ENCODE measurements at places on chromosomes 7 and 10.

DNA sequence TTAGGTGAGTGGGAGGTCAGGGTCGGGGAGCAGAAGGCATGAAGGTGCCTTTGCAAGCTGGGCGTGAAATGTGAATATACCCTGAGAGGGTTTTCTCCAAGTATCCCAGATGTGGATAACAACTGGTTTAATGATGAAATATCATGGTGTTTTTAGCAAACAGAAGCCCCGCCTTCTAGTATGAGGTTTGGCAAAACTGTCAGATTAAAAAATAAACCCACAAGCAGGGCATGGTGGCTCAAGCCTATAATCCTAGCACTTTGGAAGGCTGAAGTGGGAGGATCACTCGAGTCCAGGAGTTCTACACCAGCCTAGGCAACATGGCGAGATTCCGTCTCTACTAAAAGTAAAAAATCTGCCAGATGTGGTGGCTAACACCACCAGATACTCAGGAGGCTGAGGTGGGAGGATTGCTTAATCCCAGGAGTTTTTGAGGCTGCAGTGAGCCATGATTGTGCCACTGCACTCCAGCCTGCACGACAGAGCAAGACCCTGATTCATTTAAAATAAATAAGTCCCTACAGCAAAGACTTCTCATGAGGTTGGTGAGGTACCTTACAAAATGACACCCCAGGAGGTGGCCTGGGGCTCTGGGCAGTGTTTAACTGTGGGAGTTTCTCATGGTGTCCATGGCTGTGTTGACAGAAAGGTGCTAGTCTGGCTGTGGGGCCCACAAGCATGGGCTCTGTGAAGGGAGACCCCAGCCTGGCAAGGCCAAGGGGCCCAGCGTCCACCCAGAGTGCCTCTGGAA, 6.7 kb upstream of the PWWP2B start:
- no peak for DNase-seq

DNA sequence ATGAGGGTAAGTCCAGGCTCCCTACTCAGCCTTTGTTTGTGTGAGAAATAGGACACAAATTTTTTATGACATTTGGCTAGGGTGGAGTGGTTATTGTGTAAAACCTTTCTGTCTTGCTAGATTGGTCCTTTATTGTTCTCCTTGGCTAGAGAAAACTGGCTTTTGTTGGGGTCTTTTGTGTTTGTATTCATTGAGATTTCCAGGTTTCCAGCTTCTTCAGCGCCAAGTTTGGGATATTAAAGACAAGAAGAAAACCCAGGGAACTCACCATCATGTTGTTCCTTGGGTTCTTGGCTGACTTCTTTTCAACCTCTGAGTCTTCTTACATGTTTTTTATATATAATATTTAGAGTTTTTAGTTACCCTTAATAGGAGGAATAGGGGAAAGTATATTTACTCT, 310.0 kb downstream of the HPSE2 start:
- no peak for DNase-seq

- DNase-seq = no peak
These were observed at the start of gene FFAR4 for GRCh38 chr10:93566435-93567276. Gene FFAR4, plus strand, starts transcription at chr10:93566665. Its CDS starts 56 bp downstream, at chr10:93566721.

DNA sequence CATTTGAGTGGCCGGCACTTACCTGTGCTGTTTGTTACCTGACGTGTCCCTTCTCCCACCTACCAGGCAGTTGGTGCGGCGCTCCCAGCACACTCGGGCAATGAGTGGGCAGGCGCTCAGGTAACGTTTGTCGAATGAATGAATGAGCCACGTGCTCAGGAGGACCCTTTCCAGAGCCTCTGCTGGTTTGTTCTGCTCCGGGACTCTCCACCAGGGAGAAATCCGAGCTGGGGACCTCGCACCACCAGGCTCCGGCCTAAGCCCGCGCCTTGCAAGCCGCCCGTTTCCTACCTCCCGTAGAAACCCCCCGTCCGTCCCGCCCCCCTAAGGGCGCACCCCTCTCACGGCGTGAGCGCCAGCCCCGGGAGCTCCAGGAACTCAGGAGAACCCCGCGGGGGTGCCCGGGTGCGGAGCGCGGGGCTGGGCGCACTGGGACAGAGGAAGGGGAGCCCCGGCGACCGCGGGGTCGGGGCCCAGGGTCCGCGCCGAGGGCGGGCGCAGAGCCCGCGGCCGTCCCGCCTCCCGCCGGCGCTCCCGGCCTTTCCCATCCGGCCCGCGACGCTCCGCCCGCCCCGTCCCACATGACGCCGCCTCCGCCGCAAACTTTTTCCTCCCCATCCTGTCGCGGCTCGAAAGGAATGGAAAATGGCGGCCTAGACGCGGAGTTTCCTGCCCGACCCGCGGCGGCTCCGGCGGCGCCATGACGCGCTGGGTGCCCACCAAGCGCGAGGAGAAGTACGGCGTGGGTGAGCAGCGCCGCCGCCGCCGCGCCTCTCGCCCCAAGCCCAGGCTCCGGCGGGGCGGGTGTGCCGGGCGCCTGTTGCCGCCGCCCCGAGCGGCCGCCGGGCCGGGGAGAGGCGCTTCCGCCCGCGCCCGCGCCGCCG, at the start of gene DOCK1:
TSS of gene DOCK1 (plus strand) at position 611 of the 884 bp plus-strand sequence. CDS start at position 701, 90 bp downstream.
- no peak for DNase-seq

- DNase-seq = no peak
These were observed 292.7 kb downstream of the CAMK1D start for GRCh38 chr10:12642036-12642435.

GRCh38 chr10:63465293-63466143, at the start of gene JMJD1C:
Gene JMJD1C, minus strand, starts transcription at chr10:63465977. Its CDS starts 315 bp downstream, at chr10:63465662.
- peak; percentile 47 for DNase-seq

DNA sequence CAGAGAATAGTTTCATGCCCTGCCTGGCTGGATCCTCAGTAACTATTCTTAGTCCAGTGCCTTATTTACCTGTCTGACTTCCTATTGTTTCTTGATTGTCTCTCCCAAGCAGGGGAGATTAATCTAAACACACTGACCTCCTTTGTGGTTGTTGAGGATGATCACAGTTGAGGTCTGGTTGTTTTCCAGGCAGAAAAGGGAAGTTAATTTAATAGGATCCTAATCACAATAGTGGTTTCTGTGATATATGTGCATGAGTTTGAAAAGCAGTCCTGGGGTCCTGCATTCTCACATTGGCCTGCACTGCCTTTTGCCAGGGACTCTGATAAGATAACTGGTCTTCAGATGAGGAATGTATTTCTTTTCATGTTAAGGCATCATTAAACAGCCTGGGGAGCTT, 130.1 kb downstream of the SND1 start:
- no peak for DNase-seq

DNA sequence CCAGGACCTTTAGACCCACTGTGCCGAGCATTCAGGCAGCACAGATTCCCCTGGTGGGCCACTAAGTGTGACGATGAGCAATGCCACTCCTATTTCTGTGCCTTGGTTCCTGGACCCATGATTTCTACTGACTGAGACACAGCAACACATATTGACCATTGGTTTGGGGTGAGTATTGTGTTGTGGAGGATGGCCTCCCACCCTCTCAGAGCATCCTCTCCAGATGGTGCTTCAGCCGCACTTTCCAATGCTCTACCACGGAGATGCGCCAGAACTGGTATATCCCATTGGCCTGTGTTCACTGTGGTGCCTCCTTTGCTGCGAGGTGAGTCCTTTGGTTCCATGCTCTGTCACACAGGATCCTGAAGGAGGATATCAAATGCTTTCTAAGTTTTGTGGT, 10.1 kb upstream of the GDF10 start:
- DNase-seq = no peak

- no peak for DNase-seq
These were observed 57.6 kb downstream of the USP6NL start for GRCh38 chr10:11553773-11554381.

GRCh38 chr7:7321681-7322080, 139.3 kb downstream of the C1GALT1 start:
- no peak for DNase-seq

DNA sequence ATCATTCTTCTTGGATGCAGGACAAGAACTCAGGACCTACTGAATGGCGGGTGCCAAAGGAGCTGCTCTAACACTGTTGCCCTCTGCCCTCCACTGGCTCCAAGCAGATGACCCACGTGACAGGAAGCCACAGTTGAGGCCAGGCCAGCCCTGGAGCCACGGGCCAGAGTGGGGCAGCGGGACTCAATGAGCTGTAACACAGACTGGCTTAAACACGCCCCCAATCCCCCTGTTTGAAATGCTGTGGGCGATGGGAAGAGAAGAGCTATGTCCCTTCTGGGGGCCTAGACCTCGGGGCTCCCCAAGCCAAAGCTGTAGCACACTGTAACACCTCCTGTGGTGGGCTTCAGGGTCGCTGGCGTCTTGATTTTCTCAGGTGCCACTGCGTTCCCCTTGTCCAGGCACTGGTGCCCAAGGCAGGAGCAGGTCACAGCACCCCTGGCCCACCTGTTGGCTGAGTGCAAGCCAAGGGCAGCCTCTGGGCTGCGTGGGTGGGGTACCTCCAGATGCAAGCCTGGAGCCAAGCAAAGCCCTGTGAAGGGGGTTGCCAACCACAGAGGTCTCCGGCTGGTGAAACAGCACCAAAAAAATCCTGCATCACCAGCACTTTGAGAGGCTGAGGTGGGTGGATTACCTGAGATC, 18.6 kb upstream of the ZMIZ2 start:
- no peak for DNase-seq

DNA sequence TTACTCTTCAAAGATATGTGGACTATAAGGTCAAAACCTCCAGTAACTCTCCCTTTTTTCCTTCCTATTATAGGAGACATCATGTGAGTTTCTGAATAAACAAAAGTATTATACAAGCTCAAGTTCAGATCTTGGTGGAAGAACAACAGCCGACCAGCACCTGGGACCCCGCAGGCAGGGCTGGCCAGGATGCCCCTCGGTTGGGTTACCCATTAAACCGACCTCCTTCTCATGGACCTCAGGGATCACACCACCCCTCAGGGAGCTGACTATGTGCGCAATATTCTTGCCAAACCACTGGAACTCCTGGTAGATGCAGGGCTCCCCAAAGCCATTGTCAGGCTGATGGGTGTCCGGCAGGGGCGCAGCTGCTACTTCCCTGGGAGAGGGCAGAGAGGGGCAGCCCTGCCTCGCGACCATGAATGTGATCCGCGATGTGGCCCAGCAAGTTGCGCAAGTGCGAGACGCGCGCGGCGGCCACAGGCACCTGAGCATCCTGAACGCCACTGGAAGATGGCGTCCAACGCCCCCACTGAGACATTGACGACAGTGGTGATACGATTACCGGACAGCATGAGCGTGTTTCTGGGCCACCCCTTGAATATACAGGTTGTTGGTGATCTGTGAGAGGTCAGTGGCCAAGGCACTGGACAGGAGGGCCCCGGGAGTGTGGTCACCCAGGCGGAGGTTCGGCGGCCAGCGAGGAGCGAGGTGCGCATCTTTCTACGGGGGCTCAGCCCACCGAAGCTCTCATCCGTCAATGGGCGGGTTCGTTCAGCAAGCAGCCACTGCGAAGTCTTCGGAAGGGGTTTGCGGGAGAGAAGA, 161.3 kb downstream of the IPMK start:
- DNase-seq = no peak

DNA sequence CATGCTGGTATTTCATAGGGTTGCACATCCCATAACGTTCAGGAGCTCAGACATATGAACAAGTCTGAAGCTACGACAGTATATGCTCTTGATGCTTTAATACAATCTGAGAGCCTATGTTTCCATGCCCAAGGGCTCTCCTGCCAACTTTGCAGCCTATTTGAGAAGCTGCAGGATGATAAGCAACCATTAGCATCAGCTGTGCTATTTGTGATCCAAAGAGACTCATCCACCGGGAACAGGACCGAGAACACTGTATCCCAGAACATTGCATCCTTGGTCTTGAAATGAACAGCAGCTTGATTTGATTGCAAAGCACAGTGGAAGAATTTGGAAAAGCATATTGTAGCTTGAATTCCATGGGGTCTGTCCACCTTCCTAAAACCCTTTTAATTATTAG, 156.2 kb upstream of the PTER start:
- DNase-seq = no peak

GRCh38 chr10:28862219-28862618, 184.9 kb downstream of the BAMBI start:
- DNase-seq = no peak

DNA sequence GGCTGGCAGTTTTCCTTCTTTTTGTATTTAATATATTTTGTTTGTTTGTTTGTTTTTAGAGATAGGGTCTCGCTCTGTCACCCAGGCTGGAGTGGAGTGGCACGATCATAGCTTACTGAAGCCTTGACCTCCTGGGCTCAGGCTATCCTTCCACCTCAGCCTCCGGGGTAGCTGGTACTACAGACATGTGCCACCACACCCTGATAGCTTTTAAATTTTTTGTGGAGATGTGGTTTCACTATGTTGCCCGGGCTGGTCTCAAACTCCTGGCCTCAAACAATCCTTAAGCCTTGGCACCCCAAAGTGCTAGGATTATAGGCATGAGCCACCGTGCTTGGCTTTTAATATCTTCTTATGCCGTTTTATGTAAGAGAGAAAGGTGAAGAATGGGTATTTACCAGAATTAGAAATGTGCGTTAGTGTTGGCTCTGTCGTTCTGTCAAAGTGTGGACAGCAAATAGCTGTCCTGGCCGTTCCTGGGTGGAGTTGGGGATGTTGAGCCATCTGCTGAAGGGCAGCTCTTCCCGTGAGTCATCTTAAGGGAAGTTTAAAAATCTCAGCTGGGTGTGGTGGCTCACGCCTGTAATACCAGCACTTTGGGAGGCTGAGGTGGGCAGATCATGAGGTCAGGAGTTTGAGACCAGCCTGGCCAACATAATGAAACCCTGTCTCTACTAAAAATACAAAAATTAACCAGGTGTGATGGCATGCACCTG, 14.8 kb downstream of the OGDH start:
- no peak for DNase-seq

GRCh38 chr7:106947244-106947728, 82.2 kb downstream of the PIK3CG start:
- DNase-seq = peak; percentile 46

DNA sequence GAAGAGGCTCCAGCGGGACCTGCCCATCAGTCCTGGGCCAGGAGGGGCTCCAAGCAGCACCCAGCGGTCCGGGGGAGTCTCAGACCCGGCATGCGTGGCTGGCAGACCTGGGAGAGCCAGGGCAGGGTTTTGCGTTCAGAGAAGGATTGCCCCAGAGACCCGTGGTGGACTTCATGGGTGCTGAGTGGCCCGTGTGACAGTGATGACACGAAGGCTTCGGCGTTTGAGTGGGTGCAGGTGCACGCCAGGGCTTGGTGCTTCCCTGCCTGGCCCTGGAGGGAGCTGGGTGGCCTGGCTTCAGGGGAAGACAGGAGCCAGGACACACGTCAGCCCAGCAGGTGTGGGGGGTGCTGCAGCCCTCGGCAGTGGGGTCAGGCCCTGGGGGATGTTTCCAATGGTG, 13.9 kb downstream of the ORAI2 start:
- DNase-seq = no peak

DNA sequence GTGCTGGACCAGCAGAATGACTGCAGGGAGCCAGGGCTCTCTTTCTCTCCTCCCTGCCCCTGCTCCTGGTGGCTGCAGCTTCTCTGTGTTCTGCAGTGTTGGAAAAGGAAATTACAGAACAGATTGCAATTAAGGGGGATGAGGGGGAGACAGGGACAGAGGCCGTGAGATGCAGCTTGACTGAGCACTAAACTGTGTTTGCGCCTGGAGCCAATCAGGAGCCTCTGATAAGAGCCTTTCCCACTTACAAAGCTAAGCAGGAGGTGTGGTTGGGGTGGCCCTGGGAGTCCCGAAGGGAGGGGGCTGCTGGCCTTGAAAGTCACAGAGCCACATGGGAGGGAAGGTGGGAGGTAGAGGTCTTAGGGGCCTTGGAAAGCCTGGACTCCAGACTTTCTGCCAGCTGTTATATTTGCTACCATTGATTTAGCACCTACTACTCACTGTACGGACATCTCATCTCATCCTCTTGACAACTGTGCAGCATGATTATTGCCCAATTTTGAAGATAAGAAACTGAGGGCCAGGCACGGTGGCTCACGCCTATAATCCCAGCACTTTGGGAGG, 26.7 kb downstream of the TRIM8 start:
- DNase-seq = no peak

All from DMS 273 treated with DMSO at 0.1 percent for 48 hours (cell line).